ENCODE measurements at places on chromosomes 1 and 21.

GRCh38 chr1:28604411-28604810, 12.3 kb downstream of the RAB42 start:
- DNase-seq = no peak

GRCh38 chr1:114075546-114076242, 78.0 kb downstream of the SYT6 start:
- no peak for DNase-seq

DNA sequence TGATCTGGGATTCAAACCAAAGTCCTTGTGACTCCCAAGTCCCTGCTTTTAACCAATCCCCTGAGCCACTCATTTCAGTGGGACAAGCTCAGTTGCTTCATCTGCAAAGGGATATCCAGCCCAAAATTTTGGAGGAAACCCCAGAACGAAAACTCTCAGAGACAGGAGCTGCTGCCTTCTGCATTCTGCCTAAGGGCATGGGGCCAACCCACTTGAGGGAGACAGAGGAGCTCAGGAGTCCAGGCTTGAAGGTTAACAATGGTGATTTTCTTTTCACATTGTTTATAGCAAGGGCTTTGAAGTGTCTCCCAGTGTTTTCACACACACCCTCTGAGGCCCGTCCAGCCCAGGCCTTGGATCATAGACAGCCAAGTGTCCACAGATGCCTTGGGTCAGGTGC, 148.1 kb upstream of the CTTNBP2NL start:
- DNase-seq = no peak

DNA sequence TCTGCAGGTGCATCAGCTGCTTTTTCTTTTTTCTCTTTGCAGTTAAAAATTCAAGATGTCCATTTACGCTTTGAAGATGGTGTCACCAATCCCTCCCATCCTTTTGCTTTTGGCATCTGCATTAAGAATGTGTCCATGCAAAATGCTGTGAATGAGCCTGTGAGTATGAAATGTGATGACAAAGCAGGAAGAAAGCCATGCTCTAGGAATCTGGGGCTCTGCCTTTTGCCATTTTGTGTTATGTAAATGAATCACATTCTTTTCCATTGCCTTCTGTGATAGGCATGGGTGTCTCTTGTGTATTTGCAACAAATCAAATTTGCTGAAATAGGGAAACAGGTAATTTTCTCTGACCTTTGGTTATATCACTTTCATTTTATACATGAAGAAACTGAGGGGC, 19.4 kb downstream of the VPS13D start:
- no peak for DNase-seq

- no peak for DNase-seq
These were observed 161.5 kb downstream of the IER5 start for GRCh38 chr1:181250038-181250437.

GRCh38 chr1:52633291-52633754, 355 bp downstream of the SHISAL2A start:
- peak; percentile 34 for DNase-seq

- no peak for DNase-seq
These were observed 1.9 kb downstream of the TAL1 start for GRCh38 chr1:47229886-47230691.

DNA sequence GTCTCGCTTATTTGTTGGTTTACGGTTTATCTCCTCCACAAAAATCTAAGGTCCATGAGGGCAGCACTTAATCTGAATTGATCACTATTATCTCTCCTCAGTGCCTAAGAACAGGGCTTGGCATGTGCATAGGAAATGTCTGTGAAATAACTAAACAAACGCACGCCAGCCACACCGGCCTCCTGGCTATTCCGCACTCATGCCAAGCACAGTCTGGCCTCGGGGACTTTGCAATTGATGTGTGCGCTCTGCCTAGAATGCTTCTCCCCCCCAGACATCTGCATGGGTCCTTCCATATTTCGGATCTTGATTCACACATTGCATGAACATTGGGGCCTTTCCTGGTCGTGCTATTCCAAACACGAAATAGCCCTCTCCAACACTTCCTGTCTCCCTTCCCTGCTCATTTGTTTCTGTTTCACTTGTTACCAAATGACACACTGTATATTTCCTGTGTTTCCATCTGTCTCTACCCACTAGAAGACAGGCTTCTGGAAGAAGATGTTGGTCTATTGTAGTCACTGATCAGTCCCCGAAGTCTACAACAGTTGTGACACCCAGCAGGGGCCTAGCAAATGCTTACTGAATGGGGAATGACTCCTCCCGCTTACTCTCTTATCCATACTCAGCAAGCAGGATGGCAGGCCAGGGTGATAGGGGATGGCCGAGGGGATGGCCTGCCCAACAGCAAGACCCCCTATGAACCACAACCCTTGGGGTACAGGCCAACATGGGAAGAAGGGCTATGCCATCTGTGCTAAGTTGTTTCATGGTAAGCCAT, 93.9 kb downstream of the GLIS1 start:
- DNase-seq = no peak

DNA sequence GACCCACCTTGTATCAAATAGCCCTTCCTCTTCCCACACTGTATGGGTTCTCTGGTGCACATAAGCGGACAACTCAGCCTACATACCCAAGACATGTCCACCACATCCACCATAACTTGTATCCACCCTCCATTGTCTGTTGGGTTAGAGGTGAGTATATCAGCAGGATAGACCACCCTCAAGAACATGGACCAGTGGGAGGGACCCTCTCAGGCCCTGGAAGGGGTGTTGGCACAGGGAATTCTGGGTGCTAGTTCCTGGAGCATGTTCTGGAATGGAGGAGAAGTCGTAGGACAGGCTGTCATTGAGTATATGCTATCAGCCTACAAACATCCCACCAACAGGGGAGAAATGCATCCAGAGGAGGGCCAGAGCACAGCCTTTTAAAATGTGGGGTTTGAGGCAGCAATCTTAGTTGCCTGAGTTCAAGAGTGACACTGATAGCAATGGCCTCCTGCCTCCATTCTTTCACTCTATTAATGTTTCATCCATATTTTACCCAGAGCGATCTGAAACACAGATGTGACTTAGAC, 7.5 kb downstream of the CD55 start:
- DNase-seq = peak; percentile 5

DNA sequence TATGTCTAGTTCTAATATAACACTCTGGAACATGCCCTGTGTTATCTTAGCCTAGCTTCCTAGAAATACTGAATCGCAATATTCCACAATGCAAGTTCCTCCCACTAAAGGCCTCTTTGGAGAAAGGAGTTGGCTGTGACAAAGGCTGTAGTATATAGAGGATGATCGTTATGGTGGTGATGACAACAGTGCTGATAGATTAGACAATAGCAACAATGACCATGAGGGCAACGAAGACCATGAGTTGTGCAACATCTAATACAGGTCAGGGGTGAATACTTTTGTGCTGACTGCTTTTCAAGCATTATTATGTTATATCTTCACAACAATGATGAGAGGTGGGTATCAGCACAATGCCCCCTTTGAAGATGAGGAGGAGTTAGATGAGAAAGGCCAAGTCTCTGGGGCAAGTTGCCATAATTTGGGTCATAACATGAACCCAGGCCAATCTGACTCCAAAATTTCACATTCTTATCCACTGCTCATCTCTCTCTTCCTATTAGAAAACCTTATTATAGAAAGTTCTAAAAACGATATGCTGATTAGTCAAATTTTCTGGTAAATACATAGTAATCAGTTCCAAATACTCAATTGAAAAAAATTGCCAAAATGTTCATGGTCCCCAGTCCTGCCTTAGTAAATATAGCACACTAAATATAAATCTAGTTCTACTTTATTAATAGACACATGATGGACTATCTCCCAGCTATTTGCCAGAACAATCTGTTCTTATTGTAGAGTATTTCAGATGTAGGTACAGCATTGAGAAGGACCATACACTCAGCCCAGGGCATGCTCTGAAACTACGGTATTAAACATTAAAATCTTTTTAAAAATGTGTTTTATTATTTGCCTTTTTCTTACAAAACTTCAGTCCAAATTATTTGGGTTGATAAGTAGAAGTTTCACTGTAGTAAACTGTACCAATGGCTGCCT, 37.5 kb downstream of the HIVEP3 start:
- no peak for DNase-seq

- DNase-seq = peak; percentile 76
These were observed 6.3 kb upstream of the INAVA start for GRCh38 chr1:200888349-200888838.

DNA sequence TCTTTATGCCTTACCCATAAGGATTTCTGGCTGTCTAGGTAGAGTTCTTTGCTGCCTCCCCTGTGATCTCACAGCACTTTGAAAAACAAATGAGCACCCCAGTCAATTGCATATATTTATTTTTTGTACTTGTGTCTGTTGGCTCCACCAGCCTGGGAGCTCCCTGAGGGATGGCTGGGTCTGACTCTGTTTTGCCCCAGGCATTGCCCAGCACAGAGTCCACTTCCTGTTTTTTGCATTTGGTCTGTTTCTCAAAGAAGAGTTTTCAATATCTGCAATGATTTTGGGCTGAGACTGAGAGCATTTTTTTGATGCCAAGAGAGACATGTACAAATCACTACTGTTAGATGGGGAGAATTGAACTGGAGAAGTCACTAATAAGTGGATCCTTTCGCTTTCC, 125.0 kb downstream of the FOXD2 start:
- DNase-seq = no peak

GRCh38 chr1:221072214-221072613, 193.0 kb downstream of the HLX start:
- no peak for DNase-seq

DNA sequence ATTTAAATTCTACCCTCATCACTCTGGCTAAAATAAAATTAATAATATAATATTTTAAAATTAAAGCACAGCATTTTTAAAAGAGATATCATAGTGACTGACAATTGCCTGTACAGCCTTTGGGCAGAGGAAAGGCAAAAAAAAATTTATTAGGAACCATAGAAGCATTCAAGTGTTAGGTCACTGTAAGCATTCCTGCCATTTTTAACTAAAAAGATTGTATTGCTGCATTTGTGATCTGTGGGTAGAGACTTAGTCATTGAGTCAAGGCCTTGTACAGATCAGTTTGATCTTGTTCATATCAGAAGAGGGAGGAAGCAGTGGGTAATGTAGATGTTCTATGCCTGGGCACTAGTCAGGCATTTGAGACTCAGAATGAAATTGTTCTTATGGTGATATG, 109.9 kb downstream of the LYPLAL1 start:
- no peak for DNase-seq

GRCh38 chr1:193593147-193593885, 406.9 kb upstream of the B3GALT2 start:
- no peak for DNase-seq

DNA sequence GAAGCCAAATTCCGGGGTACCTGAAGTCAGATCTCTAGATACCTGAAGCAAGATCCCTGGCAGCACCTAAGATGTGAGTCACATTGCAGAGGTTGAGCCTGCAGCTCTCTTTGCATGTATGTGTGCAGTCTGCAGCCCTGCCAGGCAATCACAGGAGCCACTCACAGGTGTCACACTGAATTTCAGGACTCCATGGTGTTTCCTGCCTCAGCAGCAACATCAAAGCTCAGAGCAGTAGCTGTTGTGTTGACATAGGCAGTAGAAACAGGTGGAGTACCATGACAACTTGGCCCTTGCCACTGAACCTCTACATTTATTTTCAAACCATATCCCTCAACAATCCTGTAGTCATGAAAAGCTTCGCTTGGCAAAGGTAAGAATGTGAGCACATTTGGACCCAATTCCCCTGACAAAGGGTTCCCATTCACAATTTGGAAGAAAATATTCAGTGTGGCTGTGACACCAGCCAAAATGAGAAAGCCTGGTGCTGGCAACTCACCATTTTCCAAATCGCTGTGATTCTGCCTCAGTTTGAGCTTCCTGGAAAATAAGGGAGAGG, 419.8 kb upstream of the NFIA start:
- no peak for DNase-seq

DNA sequence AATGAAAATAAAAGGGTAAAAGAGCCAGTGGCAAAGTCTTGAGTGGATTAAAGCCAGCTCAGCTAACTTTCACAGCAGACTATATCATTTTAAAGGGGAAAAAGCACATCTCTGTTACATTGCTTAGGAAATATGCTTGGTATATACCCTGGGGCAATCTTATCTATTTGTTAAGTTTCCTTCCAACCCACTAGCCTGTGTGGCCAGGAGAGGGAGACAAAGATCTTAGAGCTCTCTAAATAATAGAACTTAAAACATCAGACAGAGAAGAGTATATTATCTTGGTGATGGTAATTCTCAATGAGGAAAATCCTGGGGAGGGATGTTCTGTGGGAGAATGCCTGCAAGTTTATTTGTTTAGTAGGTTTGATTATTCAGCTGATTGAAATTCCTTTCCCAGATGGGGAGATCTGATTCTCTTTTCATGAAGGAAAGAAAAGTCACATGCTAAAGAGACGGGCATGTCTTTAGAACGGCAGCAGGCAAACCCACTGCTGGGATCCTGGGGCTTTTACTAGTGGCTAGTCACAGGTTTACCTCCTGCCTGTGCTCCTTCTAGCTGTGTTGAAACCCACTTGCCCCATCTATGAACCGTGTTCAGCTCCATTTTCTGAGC, 3.6 kb downstream of the KCNE2 start:
- peak; percentile 4 for DNase-seq

DNA sequence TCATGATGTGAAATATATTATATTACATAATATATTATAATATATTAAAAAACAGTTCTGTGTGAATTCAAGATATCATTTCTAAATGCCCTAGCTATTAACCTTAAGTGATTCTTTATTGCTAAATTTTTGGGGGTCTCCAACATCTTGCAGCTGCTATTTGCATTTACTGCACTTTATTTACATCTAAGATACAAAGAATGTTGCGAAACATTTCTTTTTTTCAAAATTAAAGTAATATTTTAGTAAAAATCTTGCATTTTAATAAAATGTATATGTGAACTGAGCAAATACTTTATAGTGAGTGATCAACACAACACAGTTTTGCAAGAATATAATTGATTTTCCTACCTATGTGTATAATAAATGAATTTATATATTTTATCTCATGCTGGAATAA, 181.1 kb downstream of the LRRC40 start:
- DNase-seq = no peak

DNA sequence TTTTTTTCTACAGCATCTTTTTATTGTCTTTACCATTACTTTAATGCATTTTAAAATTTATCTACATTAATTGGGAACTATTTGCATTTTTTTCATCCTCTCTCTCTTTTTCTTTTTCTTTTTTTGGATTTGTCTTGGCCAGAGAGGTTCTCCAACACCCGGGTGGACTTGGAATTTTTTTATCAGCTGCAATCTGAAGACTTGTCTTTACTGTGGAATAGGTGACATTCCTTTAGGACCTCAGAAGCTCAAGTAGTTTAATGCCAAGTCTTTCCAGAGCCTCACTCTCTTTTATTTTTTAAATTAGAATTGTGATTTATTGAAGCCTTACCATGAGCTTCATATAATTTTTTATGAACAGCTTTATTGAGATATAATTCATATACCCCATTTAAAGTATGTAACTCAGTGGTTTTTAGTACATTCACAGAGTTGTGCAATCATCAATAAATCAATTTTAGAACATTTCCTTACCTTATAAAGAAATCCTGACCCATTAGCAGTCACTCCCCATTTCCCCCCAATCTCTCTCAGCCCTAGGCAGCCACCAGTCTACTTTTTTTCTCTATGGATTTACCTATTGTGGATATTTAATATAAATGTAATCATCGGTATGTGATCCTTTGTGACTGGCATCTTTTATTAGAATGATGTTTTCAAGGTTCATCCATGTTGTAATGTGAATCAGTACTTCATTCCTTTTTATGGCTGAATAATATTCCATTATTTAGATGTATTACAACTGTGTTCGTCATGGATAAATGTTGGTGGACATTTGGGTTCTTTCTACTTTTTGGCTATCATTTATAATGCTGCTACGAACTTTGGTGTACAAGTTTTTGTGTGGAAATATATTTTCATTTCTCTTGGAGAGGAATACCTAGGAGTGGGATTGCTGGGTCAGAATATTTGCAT, 6.2 kb downstream of the TUFT1 start:
- DNase-seq = no peak

GRCh38 chr1:66626261-66626660, 92.3 kb downstream of the SGIP1 start:
- no peak for DNase-seq

All from CD4-positive, alpha-beta T cell treated with Interferon gamma for 1 hour (primary cell).